H9 (cell line): ENCODE measurements at places on chromosomes 2 and 18. TPM values are rescaled to one million over a fixed set of nuclear protein-coding genes. Genes with fewer than 3 reads are reported as not detected.
A peak's percentile ranks its signal among the peaks of the same experiment; 100 is the strongest.

- no peaks in the 10 kb centered on the region for H3K4me1 ChIP-seq
- no peaks in the 10 kb centered on the region for H3K36me3 ChIP-seq
- no peaks in the 10 kb centered on the region for H3K27me3 ChIP-seq
- H3K27ac ChIP-seq: no peak overlapping the region
Observed at GRCh38 chr2:109676346-109676902, 62.3 kb downstream of the SOWAHC start.

- H3K36me3 ChIP-seq: no peaks in the 10 kb centered on the region
- H3K4me3 ChIP-seq: no peak overlapping the region
Observed at GRCh38 chr18:62434798-62435197, 88.0 kb upstream of the ZCCHC2 start.

DNA sequence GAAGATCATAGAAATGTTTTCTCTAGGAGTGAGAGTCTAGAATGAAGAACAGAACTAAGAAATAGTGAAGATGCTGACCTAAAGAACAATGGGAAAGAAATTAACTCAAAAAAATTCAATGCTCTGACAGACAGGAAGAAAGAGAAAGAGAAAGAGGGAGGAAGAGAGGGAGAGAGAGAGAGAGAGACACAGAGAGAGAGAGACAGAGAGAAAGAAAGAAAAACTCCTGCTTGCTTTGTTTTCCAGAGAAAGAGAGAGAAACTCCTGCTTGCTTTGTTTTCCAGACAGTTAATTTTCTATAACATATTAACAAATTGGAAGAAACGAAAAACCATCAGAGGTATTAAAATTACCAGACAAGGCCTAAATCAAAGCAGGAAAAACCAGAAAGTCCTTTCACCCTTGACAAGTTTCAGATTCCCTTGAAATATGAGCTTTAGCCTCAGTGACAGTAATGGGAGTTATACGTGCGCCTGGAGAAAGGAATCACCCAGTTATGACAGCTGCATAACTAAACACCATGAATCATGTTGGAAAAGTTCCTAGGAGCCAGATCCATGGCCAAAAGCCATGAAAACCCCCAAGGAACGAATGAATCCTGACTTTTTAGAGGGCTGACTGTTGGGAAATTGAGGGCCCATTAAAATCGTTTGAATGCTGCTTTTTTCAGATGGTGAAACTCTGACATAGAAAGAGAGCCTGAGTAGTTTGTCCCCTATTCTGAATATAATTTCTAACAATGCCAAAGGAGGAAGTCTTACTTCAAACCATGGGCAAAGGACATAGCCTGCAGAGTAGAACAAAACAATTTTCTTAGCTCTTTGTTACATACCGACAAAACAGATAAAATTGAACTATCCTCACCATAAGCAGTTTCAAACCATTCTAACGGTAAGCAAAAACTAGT is 228.6 kb upstream of the CHST9 start:
- no peak overlapping the region for H3K4me3 ChIP-seq
- H3K4me1 ChIP-seq: peaks cover 5% of the 10 kb centered on the region
- H3K36me3 ChIP-seq: no peaks in the 10 kb centered on the region
- no peaks in the 10 kb centered on the region for H3K27me3 ChIP-seq
- H3K27ac ChIP-seq: no peak overlapping the region

DNA sequence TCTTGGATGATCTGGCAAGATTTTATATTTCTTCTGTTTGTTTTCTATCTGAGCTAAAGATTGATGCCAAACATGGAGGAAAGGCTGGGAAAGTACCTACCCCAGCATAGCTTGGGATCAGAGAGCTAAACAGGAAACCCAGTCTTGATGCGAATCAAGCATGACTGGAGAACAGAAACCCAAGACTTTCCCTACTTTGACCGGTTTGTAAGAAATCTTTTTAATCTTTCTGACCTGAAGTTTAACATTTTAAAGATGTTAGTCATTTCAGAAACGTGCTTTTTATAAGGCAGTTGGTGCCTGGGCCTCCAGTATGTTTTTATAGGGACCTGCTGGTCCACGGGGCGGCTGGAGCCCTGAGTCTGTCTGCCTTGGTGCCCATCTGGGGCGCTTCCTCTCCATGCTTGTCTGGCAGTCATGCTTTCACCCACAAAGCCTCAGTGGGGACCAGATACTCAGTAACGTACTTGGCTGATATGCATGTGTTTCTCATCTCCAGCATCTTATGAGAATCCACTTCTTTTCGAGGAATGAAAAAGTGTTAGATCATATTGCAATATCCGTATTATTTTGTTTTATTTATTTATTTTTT is 266.5 kb downstream of the PTGR3 start:
- no peaks in the 10 kb centered on the region for H3K27me3 ChIP-seq
- no peak overlapping the region for H3K4me3 ChIP-seq
- H3K36me3 ChIP-seq: no peaks in the 10 kb centered on the region
- no peak for DNase-seq
- H3K4me1 ChIP-seq: peaks cover 5% of the 10 kb centered on the region
- no peak overlapping the region for H3K27ac ChIP-seq

- H3K27me3 ChIP-seq: no peaks in the 10 kb centered on the region
- H3K4me1 ChIP-seq: peaks cover 2% of the 10 kb centered on the region; the same call in 1 of the 2 replicates
- H3K36me3 ChIP-seq: no peaks in the 10 kb centered on the region
Observed at GRCh38 chr2:140349695-140350094, 1569.5 kb upstream of the NXPH2 start.

SLC9A2 gene
- 0.04 TPM in 2 replicates for total RNA-seq

DNA sequence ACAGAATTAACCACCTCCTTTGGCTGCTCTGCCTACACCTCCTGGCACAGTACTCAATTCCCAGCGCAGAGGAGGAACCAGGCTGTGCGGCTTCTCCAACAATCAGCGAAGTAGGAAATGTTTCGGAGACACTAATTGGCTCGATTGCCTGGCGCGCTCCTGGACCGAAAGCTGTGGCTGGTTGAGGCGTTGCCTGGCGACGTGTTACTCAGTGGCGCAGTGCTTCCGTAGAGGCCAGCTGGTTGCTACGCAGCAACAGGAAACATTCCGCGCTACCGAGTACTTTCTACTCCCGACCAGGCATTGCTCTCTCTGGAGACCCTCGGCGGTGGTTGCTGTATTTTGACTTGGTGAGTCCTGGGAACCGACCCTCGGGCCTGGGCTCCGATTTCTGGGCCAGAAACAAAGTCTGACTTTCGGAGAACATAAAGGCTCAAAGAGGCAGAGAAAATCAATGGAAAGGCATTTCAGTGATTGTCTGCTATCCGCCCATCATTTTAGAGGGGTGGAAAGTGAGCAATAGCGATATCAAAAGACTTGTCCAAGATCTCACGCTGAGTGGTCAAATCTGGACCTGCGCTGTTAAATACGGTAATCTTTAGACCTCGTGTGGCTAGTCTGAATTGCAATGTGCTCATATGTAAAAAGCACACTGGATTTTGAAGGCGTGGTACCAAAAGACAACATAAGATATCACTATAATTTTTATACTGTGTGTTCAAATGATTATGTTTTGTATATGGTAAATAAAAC is at the start of gene DNAH6:
Gene DNAH6, plus strand, starts transcription at position 265 of the 753 bp plus-strand sequence. CDS start 1,329 bp downstream, outside the sequence.
- H3K27me3 ChIP-seq: no peaks in the 10 kb centered on the region
- no peak within 1 kb of the TSS for H3K27ac ChIP-seq
- H3K4me3 ChIP-seq: peak within 1 kb of the TSS; percentile 66
- H3K4me1 ChIP-seq: no peaks in the 10 kb centered on the region

DNA sequence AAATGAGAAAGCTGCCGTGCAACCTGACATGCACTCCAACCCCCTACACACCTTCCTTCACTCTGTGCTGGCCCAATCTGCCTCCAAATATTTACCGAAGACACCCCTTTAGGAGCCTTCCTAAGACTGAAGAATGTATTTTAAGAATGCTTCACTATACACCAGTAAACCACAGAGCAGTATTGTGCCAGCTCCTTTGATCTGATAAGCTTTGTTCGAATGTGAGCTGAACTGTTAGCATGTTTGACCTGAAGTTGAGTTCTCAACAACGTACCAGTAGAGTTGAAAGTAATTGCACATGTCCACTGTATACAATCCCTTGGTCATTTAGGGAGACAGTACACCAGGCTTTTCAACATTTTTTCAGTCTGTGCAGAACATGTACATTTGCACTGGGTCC is 259.2 kb downstream of the TGIF1 start:
- no peak overlapping the region for H3K27ac ChIP-seq
- no peaks in the 10 kb centered on the region for H3K27me3 ChIP-seq
- H3K36me3 ChIP-seq: 0 out of 3 replicates have a peak, but pooled peaks cover 2% of the 10 kb centered on the region
- no peak overlapping the region for H3K4me3 ChIP-seq

- H3K4me1 ChIP-seq: no peaks in the 10 kb centered on the region
- H3K27ac ChIP-seq: no peak overlapping the region
- DNase-seq: no peak
- H3K27me3 ChIP-seq: no peaks in the 10 kb centered on the region
Observed at GRCh38 chr2:31254237-31255203, 20.6 kb downstream of the EHD3 start.

DNA sequence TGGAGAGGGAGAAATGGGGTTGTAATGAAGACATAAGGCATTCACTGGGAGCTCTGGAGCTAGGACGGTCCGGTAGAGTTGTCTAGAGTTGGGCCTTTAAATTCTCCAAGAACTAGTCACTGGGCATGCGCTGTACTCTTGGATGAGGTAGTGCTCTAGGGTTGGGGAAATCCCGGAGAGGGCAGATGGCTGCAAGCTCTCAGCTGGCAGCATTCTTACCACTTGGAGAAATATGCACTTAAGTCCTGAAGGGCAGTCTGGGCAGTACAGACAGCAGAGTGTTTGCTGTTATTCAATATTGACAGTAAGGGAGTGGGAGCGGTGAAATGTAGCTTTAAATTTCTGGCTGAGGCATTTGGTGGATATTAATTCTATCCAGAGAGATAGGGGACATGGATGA is 214.6 kb downstream of the RDH14 start:
- no peak overlapping the region for H3K4me3 ChIP-seq
- no peak overlapping the region for H3K27ac ChIP-seq
- no peaks in the 10 kb centered on the region for H3K4me1 ChIP-seq
- DNase-seq: no peak
- H3K27me3 ChIP-seq: no peaks in the 10 kb centered on the region

- no peaks in the 10 kb centered on the region for H3K36me3 ChIP-seq
- H3K27ac ChIP-seq: no peak overlapping the region
- H3K4me3 ChIP-seq: no peak overlapping the region
- DNase-seq: no peak
- no peaks in the 10 kb centered on the region for H3K4me1 ChIP-seq
Observed at GRCh38 chr2:224278531-224278930, 123.4 kb downstream of the FAM124B start.

- H3K4me3 ChIP-seq: no peak overlapping the region
- no peaks in the 10 kb centered on the region for H3K36me3 ChIP-seq
- H3K27me3 ChIP-seq: no peaks in the 10 kb centered on the region
- H3K4me1 ChIP-seq: no peaks in the 10 kb centered on the region
- H3K27ac ChIP-seq: no peak overlapping the region
Observed at GRCh38 chr2:16900405-16901025, 234.9 kb upstream of the CYRIA start.

PDCL3 gene
- total RNA-seq: 39.4 and 43.3 TPM in 2 replicates

DNA sequence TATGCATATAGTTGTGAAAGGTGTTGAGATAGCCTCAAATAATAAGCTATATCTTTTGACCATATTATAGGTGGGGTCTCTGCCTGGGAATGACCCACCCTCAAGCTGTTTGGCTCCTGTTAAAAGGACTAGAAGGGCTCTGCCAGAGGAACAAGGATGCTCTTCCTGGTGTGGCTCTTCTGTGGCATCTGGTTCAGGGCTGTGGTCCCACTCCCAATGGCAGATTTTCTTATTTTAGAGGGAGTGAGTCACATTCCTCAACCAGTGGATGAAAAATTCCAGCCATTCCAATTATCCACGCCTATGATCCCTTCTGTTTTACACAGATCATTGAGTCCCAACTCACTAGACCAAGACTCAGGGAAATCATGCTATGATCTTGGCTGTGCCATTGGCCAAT is 119.9 kb downstream of the PARD3B start:
- H3K27ac ChIP-seq: no peak overlapping the region
- no peaks in the 10 kb centered on the region for H3K36me3 ChIP-seq
- no peaks in the 10 kb centered on the region for H3K27me3 ChIP-seq
- H3K4me3 ChIP-seq: no peak overlapping the region

DNA sequence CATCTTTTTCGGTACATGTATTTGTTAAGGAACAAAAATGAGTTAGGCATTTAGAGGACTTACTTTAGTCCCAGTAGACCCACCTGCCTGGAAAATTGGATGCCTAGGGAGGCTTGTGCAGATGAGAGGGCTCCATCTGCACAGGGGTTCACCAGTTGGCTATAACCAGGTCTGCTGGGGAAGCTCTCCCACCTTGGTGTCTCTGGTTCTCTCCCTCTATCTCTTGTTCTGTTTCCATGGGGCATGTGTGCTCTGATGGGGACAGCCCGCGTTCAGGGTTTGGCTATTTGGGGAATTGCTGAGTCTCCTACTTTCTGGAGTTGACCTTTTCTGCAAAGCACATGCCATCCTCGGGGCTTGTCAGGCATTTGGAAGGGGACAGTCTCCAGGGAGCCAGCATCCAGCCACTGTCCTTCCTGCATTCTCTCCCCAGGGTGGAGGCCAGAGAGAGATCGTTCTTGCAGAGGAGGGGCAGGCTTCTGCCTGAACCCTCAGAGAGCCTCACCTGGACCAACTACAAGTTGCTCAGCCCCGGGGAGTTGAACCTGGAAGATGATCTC is 157.3 kb downstream of the KLHL29 start:
- no peak overlapping the region for H3K4me3 ChIP-seq
- H3K27ac ChIP-seq: no peak overlapping the region
- H3K36me3 ChIP-seq: no peaks in the 10 kb centered on the region
- H3K4me1 ChIP-seq: no peaks in the 10 kb centered on the region
- no peaks in the 10 kb centered on the region for H3K27me3 ChIP-seq

- H3K4me1 ChIP-seq: peaks cover 18% of the 10 kb centered on the region; the same call in 1 of the 2 replicates
- no peaks in the 10 kb centered on the region for H3K27me3 ChIP-seq
- H3K4me3 ChIP-seq: no peak overlapping the region
- DNase-seq: no peak
- no peak overlapping the region for H3K27ac ChIP-seq
- H3K36me3 ChIP-seq: no peaks in the 10 kb centered on the region; the same call in 2 of the 3 replicates
Observed at GRCh38 chr18:46418663-46419260, 238.3 kb downstream of the LOXHD1 start.

- no peaks in the 10 kb centered on the region for H3K27me3 ChIP-seq
- H3K4me3 ChIP-seq: no peak overlapping the region
- H3K27ac ChIP-seq: no peak overlapping the region
- H3K36me3 ChIP-seq: no peaks in the 10 kb centered on the region
- no peaks in the 10 kb centered on the region for H3K4me1 ChIP-seq
Observed at GRCh38 chr18:75344615-75345014, 82.9 kb downstream of the SMIM21 start.

DAW1 gene
- total RNA-seq: 0.37 TPM in 1 of 2 replicates, not detected in the other

- peaks cover 48% of the 10 kb centered on the region for H3K36me3 ChIP-seq
- no peaks in the 10 kb centered on the region for H3K27me3 ChIP-seq
- no peak overlapping the region for H3K27ac ChIP-seq
- H3K4me3 ChIP-seq: no peak overlapping the region
- H3K4me1 ChIP-seq: no peaks in the 10 kb centered on the region
Observed at GRCh38 chr18:8763611-8764010, 58.3 kb downstream of the MTCL1 start.

GRCh38 chr2:105129722-105130232 is 91.9 kb downstream of the MRPS9 start:
- H3K4me1 ChIP-seq: no peaks in the 10 kb centered on the region
- no peak overlapping the region for H3K4me3 ChIP-seq
- no peak overlapping the region for H3K27ac ChIP-seq
- no peak for DNase-seq
- no peaks in the 10 kb centered on the region for H3K36me3 ChIP-seq
- no peaks in the 10 kb centered on the region for H3K27me3 ChIP-seq

MEIS1 gene
- total RNA-seq: 0.31 and 0.66 TPM in 2 replicates

RALBP1 gene
- total RNA-seq: 49.6 and 51.0 TPM in 2 replicates

- H3K4me3 ChIP-seq: no peak overlapping the region
- no peak for DNase-seq
- peaks cover 2% of the 10 kb centered on the region; the same call in 1 of the 2 replicates for H3K4me1 ChIP-seq
- H3K36me3 ChIP-seq: no peaks in the 10 kb centered on the region
- H3K27me3 ChIP-seq: no peaks in the 10 kb centered on the region
Observed at GRCh38 chr2:156903335-156903734, 354.2 kb upstream of the GALNT5 start.

- no peak overlapping the region for H3K4me3 ChIP-seq
Observed at GRCh38 chr2:216520112-216520511, 21.5 kb downstream of the RPL37A start.
